ENCODE measurements at places on chromosomes 3 and 15.

DNA sequence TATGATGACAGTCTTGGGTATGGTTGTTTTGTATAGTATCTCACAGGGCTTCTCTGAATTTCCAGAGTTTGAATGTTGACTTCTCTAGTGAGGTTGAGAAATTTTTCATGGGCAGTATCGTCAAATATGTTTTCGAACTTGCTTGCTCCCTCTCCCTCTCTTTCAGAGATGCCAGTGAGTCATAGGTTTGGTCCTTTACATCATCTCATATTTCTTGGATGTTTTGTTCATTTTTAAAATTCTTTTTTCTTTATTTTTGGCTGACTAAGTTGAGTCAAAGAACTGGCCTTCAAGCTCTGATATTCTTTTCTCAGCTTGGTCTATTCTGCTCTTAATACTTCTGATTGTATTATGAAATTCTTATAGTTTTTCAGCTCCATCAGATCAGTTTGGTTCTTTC lies 282.3 kb upstream of the NECTIN3 start:
- no peak for DNase-seq

DNA sequence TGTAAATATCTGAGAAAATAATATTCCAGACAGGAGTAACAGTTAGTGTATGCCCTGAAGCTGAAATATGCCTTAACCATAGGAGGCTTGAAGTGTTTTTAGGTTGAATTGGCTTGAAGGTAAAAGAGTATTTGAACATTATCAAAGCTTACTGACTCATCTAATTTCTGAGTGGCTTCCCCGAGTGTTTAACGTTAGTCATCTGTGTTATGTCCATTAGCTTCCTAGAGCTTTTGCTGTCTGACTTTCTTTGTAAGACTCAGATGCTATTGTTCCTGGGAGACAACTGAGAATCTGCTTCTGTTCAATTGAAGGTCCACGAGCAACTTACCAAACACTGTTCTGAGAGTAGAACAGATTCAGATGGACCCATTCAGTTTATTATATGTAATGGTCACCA lies 656.8 kb upstream of the NECTIN3 start:
- DNase-seq: no peak

DNA sequence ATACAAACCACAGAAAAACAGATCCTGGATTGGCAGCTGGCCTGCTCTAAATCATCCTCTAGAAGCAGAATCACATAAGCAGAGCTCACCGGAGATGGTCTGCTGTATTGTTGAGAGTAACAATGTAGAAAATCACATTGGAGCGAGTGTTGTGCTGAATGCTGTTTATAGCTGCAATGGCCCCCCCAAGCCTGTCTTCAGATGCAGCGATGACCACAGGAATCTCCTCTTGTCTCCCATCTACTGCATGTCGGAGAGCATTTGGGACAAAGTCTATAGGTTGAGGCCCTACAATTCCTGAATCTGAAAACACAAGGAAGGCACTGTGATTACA lies 8.0 kb downstream of the GLT8D1 start:
- DNase-seq: no peak

GRCh38 chr15:57476533-57476975 lies 100.2 kb downstream of the CGNL1 start:
- no peak for DNase-seq

- no peak for DNase-seq
Observed at GRCh38 chr3:40179016-40179415, 130.5 kb upstream of the EIF1B start.

GRCh38 chr3:16741890-16742289 lies 136.7 kb upstream of the DAZL start:
- no peak for DNase-seq

DNA sequence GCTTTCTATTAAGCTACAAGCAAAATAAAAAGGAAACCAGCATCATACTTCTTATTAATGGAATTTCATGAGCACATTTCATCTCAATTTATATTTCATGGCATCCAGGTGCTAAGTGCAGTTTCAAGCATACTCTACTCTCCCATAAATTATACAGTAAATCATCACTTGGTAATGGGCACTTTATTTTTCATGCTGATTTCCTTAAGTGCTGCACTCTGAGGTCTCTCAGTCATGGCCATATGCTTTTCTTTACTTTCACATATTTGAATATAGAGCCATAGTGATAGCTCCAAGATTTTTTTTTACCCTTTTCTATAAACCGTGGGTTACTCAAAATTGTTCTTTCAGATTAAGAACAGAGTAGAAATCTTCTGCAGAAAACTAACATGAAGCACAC lies 1505.7 kb upstream of the CADM2 start:
- DNase-seq: peak; percentile 5

- no peak for DNase-seq
Observed at GRCh38 chr3:60260546-60260945, 990.7 kb downstream of the FHIT start.

DNA sequence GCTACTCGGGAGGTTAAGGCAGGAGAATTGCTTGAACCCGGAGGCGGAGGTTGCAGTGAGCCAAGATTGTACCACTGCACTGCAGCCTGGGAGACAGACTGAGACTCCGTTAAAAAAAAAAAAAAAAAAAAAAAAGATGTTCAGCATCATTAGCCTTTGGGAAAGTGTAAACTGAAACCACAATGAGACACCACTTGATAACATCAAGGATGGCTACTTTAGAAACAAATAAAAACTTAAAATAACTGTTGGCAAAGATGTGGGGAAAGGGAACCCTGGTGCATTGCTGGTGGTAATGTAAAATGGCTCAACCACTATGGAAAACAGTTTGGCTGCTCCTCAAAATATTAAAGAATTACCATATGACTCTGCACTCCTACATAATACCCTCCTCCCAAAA lies 1.9 kb downstream of the LEO1 start:
- DNase-seq: no peak

- DNase-seq: peak; percentile 29
Observed at GRCh38 chr3:77254967-77255831, 215.3 kb downstream of the ROBO2 start.

DNA sequence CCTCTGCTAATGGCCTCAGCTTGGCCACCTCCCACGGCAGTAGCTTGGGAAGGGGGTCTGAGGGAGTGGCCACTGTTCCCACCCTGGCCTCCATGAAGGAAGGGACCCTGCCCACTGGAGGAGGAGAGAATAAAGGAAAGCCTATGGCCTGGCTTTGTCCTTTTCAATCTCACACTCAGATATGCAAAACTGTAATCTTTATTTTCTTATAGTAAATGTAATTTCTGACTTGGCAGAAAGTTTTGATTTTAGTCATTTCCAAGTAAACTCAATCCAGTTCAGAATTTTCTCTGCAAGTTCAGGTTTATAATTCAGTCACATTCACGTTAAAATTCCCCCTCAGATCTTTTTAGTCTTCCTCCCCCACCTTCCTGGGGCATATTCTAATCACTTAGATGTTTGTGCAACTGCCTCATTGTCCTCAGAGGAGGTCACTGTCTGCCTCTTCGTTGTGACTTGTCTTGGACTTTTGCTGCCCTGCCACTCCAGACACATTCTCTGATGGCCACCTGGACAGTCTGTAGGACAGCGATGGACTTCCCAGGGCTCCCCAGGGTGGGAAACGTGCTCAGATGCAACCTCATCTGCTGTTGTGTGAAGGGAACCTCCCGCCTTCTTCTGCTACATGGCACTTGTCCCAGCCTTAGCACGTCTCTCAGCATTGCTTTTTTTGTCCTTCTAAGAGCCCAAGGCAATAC lies 222.8 kb upstream of the TBL1XR1 start:
- no peak for DNase-seq

- DNase-seq: no peak
Observed at GRCh38 chr3:158863247-158863646, 61.4 kb downstream of the MFSD1 start.

GRCh38 chr3:186414735-186415419 lies 52.8 kb upstream of the DGKG start:
- no peak for DNase-seq

DNA sequence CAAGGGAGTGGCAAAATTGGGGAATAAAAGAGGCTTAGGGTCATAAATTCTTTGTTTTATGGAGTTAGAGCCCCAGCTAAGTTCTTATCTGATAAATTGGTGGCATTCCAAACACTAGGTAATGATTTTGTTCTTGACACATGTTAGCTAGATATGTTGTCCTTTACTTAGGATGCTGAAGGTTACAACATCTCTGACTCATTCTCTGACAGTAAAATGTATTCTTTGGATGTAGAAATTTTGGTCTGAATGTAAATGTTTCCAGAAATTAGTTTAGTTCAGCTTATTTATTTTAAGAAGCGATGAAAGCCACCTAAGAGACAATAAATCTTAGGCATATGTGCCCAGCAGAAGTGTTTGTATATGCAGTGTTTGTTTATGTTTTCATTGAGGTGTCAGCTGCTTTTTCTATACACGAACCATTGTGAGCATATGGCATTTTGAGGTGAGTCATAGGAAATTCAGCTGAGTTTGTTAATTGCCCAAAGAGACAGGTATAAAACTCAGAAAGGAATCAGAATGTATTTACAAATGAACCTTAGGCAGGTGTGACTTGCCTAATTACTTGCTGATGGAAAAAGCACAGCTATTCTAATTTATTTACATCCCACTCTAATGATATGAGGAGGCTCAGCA lies 247.7 kb downstream of the AGBL1 start:
- DNase-seq: no peak

DNA sequence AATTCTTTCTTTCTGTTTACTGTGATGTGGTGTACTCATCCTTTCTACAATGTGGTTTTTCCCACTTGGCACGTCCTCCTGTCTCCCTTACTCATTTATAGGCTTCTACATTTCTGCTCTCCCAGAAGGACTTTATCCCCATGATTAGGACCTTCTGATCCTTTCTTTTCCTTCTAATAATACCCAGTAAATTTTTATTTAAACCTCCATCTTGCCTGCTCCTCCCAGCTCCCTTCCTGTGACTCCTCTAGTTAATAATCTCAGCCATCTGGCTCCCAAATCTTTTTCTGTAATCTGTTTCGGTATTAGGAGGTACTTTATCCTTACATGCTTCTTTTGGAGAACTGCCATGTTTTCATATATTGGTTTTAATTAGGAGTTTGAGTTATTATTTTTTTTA lies 11.2 kb upstream of the P2RY1 start:
- DNase-seq: no peak

DNA sequence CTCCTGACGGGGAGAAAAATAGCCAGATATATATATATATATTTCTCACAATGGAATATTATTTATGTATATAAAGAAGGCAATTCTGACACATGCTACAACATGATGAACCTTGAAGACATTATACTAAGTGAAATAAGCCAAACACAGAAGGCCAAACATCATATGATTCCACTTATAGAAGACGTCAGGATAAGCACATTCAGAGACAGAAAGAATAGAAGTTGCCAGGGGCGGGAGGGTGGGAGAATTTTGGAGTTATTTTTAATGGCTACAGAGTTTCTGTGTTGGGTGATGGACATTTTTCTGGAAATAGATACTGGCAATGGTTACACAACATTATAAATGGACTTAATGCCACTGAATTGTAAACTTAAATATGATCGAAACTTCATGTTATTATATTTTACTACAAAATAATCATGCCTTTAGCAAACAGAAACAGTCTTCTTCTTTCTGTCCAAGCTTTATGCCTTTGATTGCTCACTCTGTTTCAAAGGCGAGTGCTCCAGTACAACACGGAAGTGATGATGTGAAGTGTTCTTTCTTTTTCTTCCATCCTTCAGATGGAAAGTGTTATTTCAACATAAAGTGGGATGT lies 514.0 kb downstream of the OCA2 start:
- no peak for DNase-seq

GRCh38 chr3:146390957-146391356 lies 78.4 kb downstream of the PLSCR2 start:
- no peak for DNase-seq

DNA sequence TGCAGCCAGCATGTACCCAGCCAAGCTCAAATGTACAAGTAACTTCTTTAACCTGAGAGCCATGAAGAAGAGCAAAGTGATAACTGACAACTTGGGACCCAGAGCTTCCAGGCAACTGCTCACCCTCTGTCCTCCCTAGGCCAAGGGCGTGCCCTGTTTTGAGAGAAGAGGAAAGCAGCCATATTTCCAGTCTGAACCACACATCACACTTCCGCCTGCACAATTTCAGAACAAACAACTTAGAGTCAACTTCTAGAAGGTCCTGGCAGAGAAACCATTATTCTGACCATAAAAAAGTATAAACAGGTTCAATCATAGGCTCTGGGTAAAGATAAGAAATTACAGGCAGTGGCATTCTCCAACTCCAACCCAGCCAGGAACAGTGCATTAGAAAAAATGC lies 50.1 kb downstream of the ITGB5 start:
- no peak for DNase-seq

DNA sequence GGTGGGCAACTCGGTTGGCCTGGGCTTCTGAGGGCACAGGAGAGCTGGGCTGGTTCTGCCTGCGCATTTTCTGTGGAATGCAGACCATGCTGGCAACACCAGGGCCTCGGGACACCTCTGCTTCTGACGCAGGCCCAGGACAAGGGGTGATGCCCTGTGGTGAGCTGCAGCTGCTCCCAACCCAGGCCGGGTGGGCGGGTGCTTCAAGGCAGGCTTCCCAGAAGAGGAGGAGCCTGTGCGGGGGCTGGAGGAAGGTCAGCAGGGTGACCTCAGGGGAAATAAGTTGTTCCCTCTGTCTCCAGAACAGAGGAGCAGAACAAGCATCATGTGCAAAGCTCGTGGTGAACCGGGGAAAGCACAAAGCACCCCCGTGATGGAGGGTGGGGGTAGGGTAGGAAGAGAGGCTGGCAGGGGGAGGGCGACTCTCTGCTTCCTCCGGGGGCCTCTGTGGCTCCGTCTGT lies 11.0 kb upstream of the PLXNA1 start:
- no peak for DNase-seq

DNA sequence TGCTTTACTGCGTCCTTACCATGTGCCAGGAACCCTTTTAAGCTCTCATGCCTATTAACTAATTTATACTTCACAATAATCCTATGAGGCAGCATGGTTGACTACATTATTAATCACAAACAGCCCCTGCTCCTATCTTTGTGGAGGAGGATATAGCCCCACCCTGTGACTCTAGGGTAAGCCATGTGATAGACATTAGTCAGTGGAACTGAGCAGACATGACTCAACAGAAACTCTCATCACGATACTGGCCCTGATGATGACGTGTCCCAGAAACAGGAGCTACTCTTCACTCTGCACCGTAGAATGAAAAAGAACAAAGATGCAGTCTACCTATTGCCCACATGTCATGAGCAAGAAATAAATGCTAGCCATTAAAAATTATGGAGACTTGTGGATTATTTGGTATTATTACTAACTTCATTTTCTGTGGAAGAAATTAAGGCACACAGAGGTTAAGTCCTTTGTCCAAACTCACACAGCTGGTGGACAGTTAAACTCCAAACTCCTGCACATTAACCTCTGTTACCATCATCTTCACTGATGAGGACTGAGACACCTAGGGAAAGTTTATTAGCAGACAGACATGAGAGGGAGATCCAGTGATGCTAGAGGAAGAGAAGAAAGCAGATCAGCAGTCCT lies 51.2 kb downstream of the CFAP20DC start:
- no peak for DNase-seq
